ENCODE measurements at places on chromosomes 1 and 21.

DNA sequence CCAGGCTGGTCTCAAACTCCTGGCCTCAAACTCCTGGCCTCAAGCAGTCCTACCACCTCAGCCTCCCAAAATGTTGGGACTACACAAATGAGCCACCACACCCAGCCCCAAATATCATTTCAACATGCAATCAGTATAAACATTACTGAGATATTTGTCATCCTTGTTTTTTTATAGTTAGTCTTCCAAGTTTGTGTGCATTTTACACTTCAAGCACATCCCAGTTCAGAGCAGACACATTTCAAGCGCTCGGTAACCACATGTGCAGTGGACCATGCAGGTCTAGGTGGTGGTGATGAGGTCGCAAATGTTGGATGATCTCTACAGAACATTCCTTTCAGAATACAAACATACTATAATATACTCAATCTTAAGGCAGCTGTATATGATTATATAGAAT, 23.8 kb upstream of the APP start:
- DNase-seq: no peak

- no peak for DNase-seq
These were observed 315.0 kb downstream of the PTPRU start for GRCh38 chr1:29551123-29551936.

- DNase-seq: no peak
These were observed 80.4 kb downstream of the RUNX1 start for GRCh38 chr21:34968414-34969333.

- DNase-seq: no peak
These were observed 63.7 kb upstream of the EPS8L3 start for GRCh38 chr1:109827466-109827865.

- no peak for DNase-seq
These were observed 212.4 kb downstream of the ZNF648 start for GRCh38 chr1:181849071-181849470.

DNA sequence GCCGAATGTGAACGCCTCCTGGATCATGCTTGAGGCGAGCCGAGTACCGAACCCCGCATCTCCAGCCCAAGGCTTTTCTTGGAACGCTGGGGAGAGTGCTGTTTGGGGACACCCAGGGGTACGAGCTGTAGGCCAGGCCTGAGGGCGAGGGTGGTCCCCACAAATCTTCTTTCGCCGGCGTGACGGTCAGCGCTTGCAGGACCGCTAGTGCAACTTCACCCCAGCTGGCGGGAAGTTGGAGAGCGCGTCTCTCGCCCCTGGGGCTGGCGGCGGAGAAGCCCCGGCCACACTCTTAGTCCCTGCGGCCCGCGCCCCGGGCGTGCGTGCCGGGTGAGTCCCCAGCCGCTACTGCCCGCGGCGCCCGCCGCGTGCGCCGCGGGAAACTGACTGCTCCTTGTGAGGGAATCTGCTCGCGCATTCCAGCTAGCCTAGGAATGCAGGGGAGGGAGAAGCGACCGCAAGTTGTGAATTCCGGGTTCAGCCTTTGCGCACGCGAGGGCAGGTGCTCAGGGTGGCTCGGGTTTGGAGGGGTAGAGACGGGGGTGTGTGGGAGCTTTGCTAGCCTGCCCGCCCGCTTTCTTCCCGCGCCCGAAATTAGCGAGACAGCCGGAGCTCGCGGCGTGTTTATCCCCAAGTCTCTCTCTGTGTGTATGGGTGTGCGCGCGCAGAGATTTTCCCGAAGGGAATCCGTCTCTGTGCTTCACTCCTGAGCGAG, 884 bp downstream of the LHX4 start:
- no peak for DNase-seq

- no peak for DNase-seq
These were observed 154.6 kb downstream of the FOXD2 start for GRCh38 chr1:47592296-47593012.

DNA sequence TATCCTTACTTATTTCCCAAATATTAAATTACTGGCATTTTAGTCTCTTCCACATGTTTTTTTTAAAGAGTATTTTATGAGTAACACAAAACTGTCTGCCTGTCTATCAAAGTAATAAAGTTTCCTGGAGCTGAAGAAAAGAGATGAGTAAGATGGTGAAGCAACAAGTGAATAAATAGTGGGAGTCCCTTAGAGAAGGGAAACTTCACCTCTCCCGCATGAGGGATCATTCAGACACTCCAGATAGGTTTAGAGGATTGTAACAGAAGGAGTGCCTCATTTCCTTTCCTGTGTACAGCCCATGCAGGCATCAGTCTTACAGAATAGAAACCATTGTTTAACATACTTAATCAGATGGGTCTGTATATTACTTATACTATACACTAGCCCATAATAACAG, 205.7 kb downstream of the USP25 start:
- no peak for DNase-seq

DNA sequence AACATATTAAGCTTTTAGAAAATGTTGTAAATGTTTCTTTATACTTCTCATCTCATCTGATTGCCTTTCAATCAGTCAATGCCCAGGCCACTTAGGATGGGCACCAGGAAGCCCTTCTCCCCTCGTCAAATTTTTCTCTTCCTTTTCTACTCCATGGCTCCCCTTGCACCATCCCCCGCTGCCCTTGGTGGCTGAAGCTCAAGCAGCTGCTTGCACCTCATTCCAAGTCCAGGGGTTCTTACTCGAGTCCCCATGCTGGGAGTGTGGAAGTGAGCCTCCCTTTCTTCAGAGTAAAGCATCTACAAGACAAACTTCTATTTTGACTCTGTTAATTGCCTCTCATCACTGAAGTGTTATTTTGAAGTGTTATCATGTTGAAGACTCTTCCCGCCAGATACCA, 39.7 kb upstream of the KRTAP11-1 start:
- no peak for DNase-seq

DNA sequence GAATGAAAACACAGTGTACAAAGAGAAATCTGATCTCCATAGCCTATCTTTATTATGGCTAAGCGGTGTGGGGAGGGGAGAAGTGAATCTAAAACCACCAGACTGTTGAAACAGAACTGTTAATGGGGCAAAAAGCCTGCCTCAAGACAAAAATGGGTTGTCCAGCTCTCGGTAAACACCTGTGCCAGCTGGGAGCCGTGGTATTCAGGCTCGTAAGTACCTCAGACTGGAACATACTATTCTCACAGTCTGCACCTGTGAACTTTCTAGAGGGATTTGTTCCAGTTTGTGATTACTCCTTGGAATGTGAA, 42.7 kb upstream of the ATP1A1 start:
- no peak for DNase-seq

- DNase-seq: no peak
These were observed 55.7 kb downstream of the PLEKHA6 start for GRCh38 chr1:204304067-204304466.

- no peak for DNase-seq
These were observed 6.9 kb upstream of the DENND1B start for GRCh38 chr1:197781968-197782721.

- no peak for DNase-seq
These were observed 20.4 kb upstream of the GNG12 start for GRCh38 chr1:67853704-67854103.

DNA sequence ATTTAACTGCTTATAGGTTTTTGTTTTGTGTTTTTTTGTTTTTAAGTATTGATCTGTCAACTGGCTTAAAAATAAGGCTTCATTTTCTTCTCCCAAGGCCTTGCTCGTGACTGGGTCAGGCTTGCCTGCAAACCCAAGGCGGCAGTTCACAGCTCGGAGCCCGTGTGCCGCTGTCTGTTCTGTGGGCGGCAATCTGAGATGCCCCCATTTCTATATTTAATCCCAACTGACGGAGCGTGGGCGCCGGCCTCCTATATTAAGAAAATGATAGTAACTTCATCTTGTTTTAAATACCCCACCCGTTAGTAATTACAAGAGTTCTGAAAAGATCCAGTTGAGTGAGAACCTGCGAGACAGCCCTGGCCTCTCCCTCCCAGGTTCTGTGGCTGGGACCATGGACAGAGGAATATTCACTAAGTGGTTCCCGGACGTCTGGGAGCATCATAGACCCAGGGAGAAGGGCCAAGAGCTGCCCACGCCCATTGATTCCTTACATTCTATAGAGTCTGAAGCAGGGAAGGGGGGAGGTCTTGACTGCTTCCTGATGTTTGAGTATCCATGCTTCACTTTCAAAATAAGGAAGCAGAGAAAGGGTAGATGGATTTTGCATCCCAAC, 42.6 kb upstream of the GPR153 start:
- no peak for DNase-seq

DNA sequence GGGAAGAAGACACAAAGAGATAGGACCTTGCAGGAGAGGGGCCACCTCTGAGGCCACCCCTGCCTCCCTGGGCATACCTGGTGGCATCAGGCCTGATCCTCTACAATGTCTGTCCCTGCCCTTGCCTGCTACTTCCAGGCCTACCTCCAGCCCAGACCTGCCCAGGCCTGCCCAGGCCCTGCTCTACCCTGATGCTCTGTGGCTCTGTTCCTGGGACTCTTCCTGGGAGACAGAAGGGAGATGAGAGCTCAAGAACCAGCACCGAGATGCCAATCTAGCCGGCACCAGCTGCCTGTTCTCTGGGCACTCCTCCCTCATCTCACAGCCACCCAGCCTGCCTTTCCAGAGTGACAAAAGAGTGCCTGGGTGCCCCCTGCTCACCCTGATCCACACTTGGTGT, 2.7 kb downstream of the CELF3 start:
- DNase-seq: no peak

DNA sequence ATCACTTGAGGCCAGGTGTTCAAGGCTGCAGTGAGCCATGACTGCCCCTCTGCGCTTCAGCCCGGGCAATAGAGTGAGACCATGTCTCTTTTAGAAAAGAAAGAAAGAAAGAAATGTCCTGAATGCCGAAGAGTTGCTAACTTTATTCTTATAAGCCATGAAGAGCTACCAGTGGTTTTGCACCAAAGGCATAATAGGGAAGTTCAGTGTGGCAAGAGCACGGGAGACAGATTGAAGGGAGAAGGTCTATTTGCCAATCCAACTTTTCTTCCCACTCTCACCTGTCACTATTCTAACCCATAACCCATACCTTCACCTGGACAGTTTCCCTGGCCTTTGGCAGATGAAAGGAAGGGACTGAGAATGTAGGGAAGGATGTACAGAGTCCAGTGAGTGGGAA, 4.4 kb upstream of the PEA15 start:
- no peak for DNase-seq

DNA sequence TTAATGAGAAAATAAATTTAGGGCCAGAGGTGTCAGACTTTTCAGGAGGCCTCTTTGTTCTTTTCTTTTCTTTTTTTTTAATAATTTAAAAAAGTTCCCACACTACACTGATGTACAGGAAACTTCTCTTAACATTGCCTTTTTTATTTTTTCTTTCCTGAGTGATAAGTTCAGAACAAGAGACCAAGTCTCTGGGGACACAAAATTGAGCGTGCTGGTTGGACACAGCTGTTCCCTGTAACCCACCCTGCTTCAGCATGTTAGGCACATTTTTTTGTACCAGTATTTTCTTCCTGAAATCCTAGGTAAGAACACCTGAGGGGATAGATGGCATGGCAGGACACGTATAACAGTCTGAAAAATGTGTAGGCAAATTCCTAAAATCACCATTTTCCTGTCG, 50.1 kb downstream of the PBX1 start:
- no peak for DNase-seq

DNA sequence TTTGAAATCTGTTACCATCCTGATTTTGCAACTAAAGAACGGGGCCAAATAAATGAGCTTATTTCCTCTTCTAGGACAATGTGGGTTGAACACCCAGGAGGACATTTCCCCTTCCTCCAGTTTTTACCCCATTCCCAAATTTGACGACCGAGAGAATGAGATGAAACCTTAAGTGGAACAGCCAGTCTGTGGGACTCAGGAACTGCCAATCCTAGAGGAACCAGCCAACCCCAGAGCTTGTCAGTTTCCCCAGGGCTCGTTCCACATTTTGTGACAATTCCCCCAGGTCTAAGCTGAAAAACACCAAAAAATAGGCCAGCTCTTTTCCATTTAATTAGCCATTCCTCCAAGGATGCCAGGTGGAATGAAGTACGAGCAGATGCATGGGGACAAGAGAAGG, 21.3 kb upstream of the MAPKAPK2 start:
- no peak for DNase-seq

- no peak for DNase-seq
These were observed 26.4 kb downstream of the LHX4 start for GRCh38 chr1:180256341-180257027.

GRCh38 chr1:157438613-157439012, 113.7 kb downstream of the FCRL5 start:
- no peak for DNase-seq

- DNase-seq: no peak
These were observed 55.8 kb downstream of the MAST2 start for GRCh38 chr1:45859221-45859620.

Data from right renal pelvis (tissue), 4 donors.